ENCODE measurements at places on chromosomes 3 and 15.

- DNase-seq = no peak
Measured at GRCh38 chr3:78066287-78066686, 1026.4 kb downstream of the ROBO2 start.

- no peak for DNase-seq
Measured at GRCh38 chr3:58665405-58665804, 1.2 kb downstream of the FAM3D start.

GRCh38 chr3:196712514-196713413, 587 bp downstream of the PIGX start:
- DNase-seq = no peak

DNA sequence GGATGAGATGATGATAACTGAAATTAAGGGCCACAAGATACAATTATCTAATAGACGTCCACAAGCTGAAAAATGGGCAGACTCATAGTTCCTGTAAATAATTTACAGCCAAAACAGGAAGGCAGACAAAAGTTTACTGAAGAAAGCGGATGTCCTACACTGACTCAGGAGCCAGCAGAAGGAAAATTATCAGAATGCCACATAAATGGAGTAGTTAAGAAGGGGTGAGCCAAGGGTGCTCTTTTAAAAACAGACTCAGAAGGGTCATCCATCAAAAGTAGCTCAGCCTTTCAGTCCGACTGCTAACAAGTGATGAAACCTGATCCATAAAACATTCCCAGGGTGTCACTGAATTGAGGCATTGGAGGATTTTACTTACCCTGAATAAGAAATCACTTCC, 39.8 kb downstream of the TUSC7 start:
- DNase-seq = no peak

- DNase-seq = no peak
Measured at GRCh38 chr15:82551646-82552247, 11.5 kb upstream of the RPS17 start.
